ENCODE measurements at places on chromosomes 3 and 15.

GRCh38 chr15:47822048-47822447 lies 104.7 kb downstream of the SEMA6D start:
- DNase-seq = no peak

DNA sequence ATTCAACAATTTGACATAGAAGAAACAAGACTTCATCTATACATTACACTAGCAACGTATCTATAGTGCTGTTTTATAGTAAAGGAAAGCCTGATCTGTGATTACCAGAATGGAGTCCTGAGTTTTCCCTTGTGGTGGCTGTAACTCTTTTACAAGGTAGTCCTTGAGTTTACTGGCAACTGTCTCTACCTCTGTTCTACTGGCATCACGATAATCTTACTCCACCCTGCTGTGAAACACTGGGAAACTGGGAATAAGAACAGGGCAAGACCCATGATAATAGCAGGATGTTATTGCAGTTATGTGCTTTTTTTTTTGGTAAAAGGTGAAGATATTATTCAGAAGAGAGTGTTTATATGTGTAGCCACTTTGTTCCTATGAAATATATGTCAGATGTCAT lies 12.4 kb upstream of the HHLA2 start:
- DNase-seq = no peak

DNA sequence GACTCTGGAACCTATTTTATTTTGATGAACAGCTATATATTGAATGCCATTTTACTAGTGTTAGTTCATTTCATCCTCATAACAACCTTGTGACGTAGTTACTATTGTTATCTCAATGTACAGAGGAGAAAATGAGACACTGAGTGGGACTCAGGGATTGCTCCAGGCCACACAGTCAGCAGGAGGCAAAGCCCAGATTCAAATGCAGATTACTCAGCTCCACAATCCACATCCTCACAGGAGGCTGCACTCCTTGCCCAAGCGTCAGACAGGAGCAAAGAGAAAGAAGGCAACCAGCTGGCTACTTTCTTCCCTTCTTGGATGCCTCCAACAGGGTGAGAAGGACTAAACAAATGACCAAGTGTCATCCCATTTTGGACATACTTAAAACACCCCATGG lies 92.0 kb upstream of the CCDC54 start:
- no peak for DNase-seq

- DNase-seq = no peak
Observed at GRCh38 chr15:88711806-88712205, 73.0 kb downstream of the ISG20 start.

DNA sequence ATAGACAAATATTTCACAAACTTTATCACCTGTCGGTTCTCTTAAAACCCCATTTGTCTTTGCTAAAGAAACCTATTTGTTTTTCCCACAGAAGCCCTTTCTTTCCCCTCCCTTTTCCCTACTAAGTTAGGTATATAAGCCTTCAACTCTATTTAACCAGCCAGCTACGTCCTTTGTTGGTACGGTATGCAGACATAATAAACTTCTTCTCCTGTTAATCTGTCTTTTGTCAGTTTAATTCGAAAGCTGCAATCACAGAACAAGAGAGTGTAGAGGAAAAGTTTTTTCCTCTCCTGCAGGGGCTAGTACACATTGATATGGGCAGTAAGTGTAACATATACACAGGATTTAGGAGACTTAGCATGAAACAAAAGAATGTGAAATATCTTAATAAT lies 21.9 kb upstream of the C15orf39 start:
- DNase-seq = no peak

- DNase-seq = no peak
Observed at GRCh38 chr15:71329497-71330260, 214.4 kb downstream of the THSD4 start.

DNA sequence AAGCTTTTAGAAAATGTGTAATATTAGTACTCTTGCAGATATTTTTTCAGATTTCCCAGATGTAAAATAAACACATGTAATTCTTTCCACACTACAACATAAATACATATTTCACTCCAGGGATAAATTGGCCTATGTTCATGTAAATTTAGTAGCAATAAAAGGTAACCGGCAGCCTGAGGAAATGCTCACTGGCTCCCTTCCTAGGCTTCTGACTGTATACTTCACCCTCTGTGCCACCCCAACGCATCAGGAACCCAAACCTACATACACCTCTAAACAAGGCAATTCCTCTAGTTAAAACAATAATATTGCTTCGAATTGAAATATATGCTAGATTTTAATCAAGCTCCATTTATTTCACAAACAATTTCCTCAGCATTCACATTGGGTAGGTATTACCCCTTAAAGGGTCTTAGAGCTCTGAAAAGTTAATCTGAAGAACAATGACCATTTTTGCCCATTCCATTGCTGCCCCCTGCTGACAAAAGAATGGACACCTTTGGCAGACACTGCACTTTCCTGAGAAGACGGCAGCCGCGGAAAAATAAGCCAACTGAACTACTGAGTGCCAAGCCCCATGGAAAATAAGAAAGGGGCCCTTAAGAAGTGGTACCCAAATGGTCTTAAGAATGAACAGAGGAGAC lies 212.5 kb downstream of the OSBPL10 start:
- peak; percentile 33 for DNase-seq

DNA sequence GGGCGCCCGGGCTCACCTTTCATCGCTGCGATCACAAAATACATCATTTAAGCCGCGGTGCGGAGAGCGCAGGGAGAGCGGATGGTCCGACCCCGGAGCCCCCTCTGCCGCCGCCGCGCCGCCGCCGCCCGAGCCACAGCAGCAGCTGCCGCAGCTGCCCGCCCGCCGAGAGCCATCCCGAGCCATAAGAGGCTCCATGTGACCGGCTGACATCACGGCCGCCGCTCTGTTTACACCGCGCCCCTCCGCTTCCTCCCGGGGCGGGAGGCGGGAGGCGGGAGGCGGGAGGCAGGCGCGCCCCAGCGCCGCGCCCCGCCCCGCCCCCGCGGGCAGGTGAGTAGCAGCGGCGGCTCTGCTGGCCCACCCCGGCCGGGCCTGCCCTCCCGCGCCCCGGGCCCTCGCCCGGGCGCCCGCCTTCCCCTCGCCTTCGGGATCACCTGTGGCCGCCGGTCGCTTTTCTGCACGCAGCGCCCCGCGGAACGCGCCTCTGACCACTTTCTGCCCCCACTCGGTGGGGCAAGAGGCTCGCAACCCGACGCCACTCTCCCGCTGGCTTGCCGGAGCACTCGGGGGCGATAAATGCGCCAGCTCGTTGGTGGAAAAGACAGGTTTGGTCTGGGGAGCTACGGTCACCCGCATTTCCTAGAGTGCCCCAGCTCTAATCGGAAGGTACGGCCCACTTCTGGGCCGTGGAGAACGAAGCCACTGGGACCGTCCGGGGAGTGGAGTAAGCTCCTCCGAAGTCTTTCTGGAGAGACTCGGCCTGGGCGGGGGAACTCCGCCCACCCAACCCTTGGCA lies 113.6 kb upstream of the ICE2 start:
- peak; percentile 65 for DNase-seq

- no peak for DNase-seq
Observed at GRCh38 chr3:62559831-62560445, 186.6 kb upstream of the FEZF2 start.

- DNase-seq = no peak
Observed at GRCh38 chr15:82272154-82272553, 9.5 kb downstream of the SAXO2 start.

DNA sequence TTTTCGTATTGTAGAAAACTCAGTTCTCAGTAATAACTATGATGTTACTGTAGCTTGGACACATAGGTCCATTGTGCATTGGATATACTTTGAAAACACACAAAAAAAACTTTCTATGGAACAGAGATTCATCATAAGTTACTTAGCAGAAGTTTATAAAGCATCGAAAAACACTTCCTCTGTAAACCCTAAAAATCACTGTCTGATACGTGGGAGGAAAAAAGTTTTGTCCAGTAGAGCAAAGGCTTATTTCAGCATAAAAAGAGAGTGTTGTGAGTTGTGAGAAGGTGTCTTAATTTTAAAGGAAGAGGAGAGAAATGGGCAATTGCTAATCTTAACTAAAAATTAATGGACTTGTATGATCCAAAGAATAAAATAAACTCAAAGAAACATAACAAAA lies 64.8 kb downstream of the OSTN start:
- no peak for DNase-seq

DNA sequence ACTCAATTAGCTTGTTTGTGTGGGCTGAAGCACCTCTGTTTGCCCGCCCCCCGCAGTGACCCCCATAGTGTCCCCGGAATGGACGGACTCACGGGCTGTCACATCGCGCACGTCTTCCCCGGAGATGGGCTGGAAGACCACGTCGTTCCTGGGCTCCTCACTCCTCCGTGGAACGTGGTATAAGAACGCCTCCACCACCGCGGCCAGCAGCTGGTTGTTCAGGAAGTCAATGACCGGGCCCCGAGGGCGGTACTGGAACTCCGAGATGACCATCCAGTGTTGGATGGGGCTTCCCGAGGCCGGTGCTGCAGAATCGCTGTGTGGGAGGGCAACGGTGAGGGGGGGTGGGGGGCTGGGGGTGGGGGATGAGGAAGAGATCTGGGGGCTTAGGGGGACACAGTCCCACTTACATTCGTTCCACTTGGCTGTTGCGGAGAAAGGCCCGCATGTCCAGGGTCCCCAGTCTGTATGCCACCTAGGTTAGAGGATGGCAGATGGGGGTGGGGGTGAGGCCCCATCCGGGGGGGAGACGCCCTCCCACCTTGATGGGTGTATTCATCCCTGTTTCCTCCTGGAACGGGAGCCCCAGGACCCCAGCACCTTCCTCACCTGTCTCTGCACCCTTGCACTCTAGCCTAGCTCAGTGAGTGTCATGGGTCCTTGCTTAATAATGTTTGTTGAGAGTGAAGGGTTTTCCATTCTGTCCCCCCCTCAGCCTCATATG lies 30.2 kb downstream of the MUC20 start:
- no peak for DNase-seq

GRCh38 chr3:128236657-128237056 lies 83.4 kb downstream of the EEFSEC start:
- DNase-seq = no peak

- no peak for DNase-seq
Observed at GRCh38 chr15:28919201-28919635, 33.4 kb downstream of the APBA2 start.

DNA sequence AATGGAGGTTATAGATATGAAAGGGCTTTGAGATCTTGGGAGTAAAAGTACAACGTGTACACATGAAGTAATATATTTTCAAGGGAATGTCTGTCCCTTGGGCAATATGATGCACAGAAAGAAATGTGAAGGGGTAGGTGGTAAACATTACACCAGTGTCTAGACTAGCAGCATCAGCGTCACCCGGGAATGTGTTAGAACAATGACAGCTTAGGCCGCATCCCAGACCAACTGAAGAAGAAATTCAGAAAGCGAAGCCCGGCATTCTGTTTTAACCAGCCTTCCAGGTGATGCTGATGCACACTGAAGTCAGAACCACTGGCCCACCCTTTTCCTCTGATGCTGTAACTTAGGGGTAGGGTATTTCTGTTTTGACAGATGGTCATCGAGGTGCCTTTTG lies 6.3 kb downstream of the INAFM2 start:
- DNase-seq = no peak

DNA sequence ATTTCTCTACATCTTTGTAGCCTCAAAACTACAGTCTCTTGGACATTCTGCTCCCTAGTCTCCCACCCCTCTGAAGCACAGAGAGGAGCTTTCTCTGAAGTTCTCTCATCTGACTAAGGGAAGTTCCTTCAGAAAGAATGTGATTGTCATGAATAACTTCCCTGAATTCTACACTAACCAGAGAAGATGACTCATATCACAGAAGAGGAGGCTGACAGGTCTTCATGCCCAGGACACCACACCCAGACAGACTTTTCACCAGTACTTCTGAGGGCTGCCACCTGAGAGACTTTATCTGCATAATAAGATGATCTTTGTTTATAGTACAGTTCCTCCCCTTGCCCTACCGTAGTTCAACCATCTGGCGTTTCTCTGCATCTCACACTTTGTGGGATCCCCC lies 52.8 kb downstream of the CDIN1 start:
- DNase-seq = no peak

DNA sequence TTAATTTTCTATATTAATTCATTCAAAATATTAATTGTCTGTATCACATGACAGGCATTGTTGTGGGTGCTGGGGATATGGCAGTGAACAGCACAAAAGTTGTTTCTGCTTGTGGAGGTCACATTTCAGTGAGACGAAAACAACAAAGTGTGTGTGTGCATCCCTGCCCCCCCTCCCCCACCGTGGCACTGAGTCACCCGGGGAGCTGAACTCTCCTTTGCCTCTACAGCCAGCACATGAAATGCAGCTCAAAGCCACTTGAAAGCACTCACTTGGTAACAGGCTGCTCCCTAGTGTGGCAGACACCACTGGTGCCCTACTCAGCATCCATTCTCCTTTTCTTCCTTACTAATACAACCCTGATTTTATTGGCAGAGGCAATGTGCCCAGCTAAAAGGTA lies 16.9 kb upstream of the SCAMP5 start:
- peak; percentile 45 for DNase-seq

- no peak for DNase-seq
Observed at GRCh38 chr3:100927775-100928174, 65.4 kb downstream of the ABI3BP start.

- DNase-seq = no peak
Observed at GRCh38 chr3:195041871-195042742, 228.9 kb downstream of the XXYLT1 start.

DNA sequence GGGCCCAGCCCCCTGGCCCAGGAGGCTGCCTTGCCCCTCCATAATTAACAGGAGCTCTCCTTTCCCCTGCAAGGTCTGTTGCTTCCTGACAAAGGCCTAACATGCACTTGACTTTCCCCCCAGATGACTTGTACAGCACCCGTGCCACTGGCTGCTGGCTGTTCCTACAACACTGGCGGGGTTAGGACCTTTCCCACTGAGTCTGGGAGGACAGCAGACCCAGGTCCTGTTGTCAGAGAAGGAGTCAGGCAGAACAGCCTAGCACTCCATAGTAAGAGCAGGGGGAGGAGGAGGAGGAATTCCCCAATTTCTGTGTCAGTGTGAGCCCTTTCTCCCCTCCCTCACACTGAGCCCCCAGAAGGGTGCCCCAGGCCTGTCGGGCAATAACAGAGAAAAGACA lies 99.2 kb downstream of the CORO2B start:
- DNase-seq = no peak

- no peak for DNase-seq
Observed at GRCh38 chr3:144177649-144178048, 206.0 kb downstream of the DIPK2A start.

DNA sequence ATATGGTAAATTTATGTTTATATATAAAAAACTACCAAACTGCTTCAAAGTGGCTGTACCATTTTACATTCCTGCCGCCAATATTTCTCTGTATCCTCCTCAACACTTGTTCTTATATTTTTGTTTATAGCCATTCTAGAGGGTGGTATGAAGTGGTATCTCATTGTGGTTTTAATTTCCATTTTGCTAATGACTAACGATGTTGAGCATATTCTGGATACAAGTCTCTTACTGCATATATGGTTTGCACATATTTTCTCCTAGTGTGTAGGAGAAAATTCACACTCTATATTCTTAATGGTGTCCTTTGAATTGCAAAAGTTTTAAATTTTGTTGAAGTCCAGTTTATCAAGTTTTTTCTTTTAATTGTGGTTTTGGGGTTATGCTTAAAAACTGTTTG lies 15.1 kb downstream of the NMD3 start:
- DNase-seq = no peak

- no peak for DNase-seq
Observed at GRCh38 chr3:46835054-46835453, 28.2 kb downstream of the MYL3 start.

Measured in activated gamma-delta T cell treated with anti-CD3 and anti-CD28 coated beads, Interleukin-2, amount 50 U/mL, for 16 hours (primary cell).